ENCODE measurements at places on chromosomes 16 and 17.

DNA sequence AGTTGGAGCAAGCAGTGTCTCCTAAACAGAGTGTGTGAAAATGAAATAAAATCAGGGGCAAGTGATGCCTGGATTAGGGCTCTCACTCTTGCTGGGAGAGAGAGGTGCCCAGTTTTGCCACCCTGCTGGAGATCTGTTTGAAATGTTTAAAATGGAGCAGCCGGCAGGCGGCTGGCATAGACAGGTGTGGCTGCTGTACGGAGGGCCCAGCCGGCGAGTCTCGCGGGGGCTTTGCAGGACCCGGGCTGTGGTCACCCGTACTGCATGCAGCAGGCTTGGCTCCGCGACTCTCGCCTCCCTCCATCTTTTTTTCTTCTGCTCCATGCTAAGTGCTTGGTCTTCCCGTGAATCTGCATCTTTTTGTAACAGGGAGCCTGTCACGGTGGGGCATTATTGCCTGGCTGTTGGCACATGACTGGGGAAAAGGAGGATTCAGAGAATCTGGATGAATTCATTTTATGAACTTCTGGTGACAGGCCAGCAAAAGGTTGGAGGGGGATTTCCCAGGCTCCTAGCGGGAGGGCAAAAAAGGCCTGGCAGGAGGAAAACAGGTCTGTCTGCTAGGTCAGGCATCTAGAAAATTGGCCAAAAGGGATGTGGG is 1.8 kb downstream of the ZNRF1 start:
- DNase-seq = no peak

DNA sequence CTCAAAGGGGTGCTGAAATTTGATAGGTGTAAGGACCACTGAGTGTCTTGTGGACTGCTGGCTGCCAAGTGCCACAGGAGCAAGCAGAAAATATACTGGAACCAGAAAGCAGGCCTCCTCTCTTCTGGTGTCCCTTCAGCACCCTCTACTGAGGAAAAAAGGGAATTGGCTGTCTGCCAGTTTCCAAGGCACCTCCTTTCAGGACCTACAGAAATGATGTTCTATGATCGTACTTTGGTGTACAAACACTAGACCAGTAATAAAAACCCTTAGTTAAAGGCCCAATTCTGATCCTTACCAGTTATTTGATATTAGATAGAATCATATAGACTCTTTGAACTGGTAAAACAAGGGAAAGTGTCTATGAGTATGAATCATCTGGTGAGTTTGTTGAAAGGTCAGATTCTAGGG is 35.8 kb upstream of the BCAS3 start:
- no peak for DNase-seq

- DNase-seq = no peak
Measured at GRCh38 chr16:79298894-79299799, 301.4 kb downstream of the MAF start.

DNA sequence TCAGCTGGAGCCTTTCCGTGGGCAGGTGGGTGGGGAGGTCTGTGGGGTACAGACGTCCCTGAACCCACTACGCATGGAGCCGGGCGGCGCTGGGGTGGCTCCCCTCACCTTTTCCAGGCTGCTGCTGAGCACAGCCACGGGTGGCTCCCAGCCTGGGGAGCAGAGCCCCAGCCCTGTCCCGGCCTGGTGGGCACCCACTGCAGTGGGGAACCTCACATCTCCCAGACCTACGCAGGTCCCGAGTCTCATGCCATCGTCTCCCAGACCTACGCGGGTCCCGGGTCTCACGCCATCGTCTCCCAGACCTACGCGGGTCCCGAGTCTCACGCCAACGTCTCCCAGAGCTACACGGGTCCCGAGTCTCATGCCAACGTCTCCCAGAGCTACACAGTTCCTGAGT is 17.0 kb upstream of the APRT start:
- no peak for DNase-seq

DNA sequence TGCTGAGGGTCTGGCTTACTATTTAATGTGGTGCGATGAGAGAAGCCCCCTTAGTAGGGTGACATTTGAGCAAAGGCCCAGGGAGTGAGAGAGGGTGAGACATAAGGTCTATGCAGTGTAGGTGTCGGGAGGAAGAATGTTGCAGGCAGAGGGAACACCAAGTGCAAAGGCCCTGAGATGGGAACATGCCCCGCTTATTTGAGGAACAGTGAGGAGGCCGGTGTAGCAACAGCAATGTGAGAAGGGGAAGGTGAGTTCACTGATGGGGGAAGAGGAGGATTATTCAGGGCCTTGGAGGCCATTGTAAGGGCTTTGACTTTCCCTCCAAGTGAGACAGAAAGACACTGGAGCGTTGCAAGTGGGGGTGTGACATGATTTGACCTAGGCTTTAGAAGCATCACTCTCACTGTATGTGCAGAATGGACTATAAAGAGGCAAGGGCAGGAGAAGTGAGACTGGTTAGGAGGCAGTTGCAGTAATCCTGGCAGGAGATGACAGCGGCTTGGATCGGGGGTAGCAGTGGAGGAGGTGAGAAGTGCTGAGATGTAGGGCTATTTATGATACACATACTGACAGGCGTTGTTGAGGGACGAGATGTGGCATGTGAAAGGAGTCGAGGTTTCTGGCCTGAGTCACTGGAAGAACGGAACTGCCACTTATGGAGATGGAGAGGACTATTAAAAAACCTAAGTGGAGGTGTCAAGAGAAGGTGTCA is 145.3 kb downstream of the SPECC1 start:
- no peak for DNase-seq

DNA sequence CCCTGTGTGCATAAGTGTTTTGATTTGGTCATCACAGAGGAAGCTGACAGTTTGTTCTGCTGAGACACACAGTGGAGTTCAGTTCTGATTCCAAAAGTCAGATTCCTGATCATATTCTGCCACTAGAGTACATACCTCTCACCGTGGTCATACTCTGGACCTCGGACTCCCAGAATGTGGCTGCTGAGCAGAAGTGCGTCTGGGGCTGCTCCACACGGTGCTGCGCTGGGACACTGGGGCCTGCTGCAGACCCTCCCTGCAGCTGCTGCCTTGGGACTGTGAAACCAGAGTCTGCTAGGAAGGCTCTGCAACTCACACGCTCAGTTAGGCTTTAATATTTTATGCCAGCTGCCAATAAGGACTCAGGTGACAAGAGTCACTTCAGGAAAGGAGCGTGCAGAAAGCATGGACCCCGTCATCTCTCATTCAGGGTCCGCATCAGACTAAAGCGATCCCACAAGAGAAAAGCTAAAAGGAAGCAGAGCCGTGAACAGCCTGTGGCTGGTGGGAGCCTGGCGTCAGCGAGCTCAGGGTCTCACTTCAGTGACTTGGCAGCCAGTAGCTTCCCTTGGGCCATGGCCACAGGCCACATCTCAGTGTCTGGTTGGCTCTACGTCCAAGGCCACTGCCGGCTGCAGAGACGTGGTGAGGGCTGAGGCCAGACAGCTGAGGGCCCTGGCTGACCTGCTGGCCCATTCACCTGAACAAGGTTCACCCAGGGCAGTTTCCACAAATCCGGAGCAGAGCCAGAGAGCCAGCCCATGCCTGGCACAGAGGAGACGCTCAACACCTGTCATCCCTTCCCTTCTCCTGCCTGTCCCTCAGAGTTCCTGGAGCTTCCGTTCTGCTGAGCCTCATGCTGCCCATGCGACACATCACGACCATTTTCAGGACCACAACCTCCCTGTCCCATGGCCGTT is 24.7 kb upstream of the KIFC3 start:
- no peak for DNase-seq

DNA sequence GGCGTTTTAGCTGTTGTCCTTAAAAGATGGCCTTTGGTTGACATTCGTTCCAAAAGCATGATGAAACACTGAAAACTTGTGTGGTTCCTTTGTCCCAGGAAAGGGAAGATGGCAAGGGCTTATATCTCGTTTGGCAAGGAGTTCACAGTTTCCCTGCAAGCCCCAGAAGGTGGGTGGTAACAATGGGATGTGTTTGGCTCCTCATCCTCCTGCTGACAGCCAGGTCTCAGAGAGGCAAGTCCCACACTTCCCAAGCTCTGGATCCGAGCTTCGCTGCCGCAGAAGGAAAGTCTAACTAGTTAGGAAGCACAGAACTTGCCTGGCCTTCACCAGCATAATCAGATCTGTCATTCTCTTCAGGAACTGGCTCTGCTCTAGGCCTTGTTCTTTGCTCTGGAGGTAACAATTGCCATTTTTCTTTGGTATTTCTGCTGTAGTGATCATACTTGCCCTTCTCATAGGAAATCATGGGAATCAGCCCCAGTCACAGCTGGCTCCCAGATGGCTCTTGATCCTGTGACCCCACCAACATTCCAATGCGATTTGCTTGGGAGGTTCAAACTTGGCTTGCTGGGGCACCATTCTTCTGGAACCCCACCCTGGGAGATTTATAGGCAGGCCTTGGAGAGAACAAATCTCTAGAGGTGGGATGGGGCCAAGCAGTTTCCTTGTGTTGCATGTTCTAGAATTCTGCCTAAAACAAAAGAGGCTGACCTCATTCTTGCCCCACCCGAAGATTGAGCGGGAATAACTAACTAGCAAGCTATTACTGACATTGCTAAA is 17.9 kb downstream of the KPNA2 start:
- no peak for DNase-seq

DNA sequence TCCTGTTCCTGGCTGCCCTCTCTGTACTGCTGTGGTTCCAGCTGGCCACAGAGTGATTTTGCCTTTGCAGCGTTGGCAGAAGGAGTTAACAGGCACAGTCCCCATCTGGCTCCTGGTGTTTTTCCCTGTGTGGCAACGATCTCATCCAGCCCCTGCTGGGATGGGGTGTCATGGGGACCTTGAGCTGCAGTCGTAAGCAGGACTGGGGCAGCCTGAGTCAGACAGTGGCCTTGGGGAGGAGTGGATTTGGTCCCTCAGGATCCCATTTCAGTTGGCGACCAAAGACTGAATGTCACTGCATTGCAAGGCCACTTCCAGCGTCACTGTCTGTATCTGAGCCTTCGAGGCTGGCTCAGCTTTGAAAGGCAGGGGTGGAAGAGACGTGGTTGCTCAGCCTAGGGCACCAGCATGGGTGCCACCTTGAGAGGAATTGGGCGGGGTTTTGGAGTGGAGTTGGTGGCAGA is 11.9 kb downstream of the TMEM94 start:
- no peak for DNase-seq

- no peak for DNase-seq
Measured at GRCh38 chr17:42573095-42573494, 4.4 kb downstream of the PSMC3IP start.

DNA sequence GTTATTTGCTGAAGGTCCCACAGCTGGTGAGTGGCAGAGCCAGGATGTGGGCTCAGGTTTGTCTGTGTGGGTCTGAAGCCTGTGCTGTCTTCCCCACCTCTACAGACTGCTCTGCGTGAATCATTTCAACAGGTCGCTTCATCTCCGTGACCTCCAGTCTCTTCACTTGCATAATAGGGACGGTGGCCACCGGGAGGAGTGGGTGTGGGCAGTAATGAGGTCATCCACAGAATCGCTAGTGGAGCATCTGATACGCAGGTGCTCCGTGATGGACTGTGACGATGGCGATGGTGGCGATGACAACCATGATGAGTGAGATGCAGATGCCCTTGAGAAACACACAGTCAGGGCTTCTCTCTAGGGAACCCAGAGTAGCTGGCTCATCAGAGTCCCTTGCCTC is 120.2 kb downstream of the RAP1GAP2 start:
- no peak for DNase-seq

GRCh38 chr17:61389670-61390478 is 9.8 kb upstream of the TBX2 start:
- no peak for DNase-seq

DNA sequence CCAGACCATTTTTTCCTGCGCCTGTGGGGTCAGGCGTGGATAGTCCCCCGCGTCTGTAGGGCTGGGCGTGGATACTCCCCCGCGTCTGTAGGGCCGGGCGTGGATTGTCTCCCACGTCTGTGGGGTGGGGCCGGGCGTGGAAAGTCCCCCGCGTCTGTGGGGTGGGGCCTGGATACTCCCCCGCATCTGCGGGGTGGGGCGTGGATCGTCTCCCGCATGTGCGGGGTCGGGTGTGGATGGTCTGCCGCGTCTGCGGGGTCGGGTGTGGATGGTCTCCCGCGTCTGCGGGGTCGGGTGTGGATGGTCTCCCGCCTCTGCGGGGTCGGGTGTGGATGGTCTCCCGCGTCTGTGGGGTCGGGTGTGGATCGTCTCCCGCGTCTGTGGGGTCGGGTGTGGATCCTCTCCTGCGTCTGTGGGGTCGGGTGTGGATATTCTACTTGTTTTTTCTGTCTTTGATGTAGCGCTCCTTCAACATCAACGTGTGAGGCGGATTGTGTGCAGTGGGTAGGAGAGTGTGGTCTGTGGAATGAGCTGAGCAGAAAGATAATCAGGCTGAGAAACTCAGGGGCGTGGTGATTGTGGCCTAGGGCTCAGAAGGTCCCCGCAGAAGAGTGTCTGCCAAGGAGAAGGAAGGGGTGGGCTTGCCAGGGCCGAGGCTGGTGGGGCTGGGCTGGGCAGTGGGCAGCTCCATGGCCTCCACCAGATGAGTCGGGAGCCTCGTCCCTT is 3.2 kb downstream of the GNPTG start:
- DNase-seq = no peak

DNA sequence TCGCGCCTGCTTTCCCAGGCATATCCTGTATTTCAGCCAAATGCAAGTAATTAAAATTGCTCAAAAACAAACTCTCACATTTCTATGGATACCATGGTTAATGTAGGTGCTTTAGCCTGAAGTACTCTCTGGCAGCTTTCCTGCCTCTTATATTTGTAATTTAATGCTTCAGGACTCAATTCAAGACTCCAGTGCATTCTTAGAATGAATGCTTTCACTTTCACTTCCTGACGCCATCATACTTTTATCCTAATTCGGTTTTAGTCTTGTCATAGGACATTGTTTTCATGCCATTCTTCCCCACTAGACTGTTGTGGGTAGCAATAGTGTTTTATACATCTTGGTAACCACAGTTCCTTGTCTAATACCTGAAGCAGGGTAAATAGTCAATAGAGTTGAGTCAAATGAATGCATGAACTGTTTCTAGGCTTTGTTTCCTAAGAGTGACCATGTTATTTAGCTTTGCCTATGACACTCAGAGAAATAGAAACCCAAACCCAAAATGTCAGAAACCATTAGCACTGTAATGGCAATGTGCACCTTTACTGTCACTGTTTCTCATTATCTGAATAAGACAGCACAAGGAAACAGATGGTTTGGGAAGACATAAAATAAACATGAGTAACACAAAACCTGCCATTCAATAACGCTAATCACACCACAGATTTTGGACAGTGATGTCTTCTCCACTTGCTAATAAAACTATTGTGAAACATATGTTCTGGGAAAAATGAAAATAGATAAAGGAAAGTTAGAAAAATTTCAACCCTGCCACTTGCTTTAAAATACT is 705.5 kb downstream of the CDH11 start:
- no peak for DNase-seq

GRCh38 chr17:50883850-50884438 is 17.8 kb upstream of the TOB1 start:
- DNase-seq = no peak

- no peak for DNase-seq
Measured at GRCh38 chr17:7114875-7115614, 423 bp upstream of the ASGR2 start.

- no peak for DNase-seq
Measured at GRCh38 chr17:73455050-73455687, 143.4 kb upstream of the CDC42EP4 start.

- DNase-seq = no peak
Measured at GRCh38 chr17:55200904-55201303, 63.9 kb upstream of the HLF start.
